ENCODE measurements at places on chromosomes 3 and 15.
A peak's percentile ranks its signal among the peaks of the same experiment; 100 is the strongest.

DNA sequence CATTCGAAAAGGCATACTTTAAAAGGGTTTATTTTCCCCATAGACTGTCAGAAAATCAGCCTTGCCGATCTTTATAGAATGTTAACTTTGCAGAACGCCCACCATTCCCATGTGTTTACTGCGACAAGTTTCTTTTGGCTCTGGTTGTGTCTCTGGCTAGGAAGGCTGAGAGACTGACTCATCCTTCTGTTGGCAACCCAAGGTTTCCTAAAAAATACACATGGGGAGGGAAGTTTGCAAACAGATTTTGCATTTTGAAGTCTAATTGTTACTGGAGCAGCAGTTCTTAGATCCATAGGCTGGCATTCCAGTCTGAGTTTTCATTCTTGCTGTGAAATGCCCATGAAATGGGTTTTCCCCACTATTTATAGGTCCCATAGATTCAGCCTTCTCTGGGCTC, 37.9 kb upstream of the MINAR1 start:
- no peak for DNase-seq

DNA sequence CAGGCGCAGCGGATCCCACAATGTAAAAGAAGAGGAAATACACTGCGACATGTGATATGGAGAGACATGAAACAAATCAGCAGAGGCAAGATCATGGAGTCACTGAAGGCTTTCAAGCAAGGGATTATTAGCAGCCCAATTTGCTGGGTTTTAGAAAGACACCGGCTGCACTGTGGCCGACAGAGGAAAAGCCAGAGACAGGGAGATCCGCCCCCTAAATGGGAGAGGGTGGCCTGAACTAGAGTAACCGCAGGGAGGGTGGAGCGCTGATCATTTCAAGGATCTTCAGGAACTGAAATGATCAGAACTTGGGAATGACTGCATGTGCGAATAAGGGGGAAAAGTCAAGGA, 612 bp upstream of the C15orf40 start:
- DNase-seq: peak; percentile 31

- no peak for DNase-seq
These were observed 177.5 kb upstream of the LPP start for GRCh38 chr3:187976365-187976900.

DNA sequence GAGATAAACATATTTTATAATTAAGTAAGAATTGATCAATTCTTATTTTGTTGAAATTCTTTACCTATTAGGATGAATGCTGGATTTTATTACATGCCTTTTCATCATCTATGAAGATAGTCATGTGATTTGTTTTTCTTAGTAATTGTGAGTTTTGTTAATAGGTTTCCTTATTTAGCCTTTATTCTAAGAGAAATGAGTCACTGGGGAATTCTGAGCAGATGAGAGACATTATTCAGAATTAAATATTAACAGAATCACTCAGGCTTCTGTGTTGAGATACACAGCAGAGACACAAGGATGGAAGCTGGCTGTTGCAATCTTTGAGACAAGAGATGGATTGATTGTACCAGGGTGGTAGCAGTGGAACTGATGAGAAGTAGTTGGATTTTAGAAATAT, 7.4 kb upstream of the ANO10 start:
- no peak for DNase-seq

GRCh38 chr15:82548700-82549099, 8.4 kb upstream of the RPS17 start:
- no peak for DNase-seq

DNA sequence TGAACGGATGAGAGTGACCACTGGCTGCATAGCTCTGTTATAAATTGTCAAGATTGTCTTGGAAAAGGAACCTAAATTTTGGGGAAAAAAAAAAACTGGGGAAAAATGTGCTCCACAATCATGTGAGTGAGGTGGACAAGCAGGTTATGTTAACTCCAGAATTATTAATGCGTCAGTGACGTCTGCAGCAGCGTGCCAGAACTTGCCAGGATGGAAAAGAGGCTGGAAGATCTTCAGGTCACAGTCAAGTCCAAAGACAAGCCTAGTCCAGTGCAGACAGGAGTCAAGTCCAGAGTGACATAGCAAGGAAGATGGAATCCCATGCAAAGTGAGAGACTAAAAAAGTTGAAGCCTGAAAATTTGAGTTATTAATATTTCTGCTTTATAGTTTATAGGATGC, 140.6 kb downstream of the RYR3 start:
- DNase-seq: no peak

Data from COR-L47 (cell line).